ENCODE measurements at places on chromosomes 7 and 10.

DNA sequence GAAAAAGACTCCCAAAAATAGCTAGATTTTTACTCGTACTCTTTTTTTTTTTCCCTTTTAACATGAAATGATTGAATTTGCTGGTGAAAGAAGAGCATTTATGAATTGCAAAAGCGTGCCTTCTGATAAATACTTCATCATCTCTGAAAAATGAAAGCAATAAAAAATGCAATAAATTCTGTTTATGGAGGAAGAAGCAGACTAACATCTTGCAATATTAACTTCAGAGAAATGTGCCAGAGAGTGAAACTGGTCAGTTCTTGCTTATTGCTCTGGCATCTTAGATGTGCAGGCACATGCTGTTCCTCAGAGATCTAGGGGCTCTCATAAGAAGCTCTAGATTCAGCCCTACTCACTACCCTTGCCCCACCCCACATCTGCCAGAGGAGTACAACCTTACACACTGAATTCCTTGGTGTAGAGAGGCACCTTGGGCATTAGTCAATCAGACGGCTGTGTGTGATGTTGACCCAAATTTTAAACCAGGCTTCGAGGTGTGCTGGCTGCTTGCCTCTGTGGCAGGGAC, 891.1 kb upstream of the GHITM start:
- DNase-seq: no peak

- no peak for DNase-seq
These were observed 1.2 kb upstream of the SDHAF3 start for GRCh38 chr7:97116308-97116707.

- no peak for DNase-seq
These were observed 13.2 kb upstream of the MALSU1 start for GRCh38 chr7:23285657-23286646.

DNA sequence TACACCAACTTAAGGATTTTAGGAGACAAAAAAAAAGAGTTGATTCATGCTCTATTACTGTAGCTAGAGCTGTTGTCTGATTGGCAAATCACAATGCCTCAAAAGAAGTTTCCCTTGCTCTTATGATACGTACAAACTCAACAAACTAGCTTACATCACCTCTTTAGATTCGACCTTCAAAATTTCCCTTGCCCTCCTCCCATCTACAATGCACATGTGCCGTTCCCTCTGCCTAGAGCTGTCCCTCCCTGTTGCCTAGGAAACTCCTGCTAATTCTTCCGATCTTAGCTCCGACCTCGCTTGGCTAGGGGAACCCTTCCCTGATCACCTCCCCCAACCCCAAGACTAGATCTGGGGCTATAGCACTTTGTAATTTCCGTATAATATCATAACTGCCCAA, 55.4 kb downstream of the MAP3K8 start:
- no peak for DNase-seq

- no peak for DNase-seq
These were observed 38.2 kb downstream of the WDR37 start for GRCh38 chr10:1094112-1095057.

DNA sequence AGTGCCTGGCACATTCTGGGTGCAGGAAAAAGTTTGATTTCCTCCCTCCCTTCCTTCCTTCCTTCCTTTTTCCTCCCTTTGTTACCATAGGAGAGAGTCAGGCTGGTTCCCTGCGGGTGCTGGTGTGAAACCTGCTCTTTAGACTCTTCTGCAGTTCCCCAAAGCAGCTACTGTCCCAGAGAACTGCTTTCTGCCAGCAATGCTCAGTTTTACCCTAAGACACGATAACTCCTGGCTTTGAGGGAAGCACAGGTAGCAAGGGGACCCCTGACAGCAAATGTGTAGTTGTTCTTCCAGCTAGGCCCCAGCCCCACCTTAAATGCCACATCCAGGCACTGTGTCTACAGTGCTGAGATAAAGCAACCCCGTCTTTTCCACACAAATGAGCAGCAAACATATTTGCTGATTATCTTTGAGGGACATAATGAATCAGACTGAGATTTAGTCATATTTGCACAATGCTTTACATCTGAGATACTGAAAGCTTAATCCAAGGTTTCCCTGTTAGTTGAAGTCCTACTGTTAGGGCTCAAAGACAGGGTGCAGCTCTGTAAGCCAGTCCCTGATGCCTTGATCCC, 55.5 kb downstream of the MET start:
- no peak for DNase-seq

DNA sequence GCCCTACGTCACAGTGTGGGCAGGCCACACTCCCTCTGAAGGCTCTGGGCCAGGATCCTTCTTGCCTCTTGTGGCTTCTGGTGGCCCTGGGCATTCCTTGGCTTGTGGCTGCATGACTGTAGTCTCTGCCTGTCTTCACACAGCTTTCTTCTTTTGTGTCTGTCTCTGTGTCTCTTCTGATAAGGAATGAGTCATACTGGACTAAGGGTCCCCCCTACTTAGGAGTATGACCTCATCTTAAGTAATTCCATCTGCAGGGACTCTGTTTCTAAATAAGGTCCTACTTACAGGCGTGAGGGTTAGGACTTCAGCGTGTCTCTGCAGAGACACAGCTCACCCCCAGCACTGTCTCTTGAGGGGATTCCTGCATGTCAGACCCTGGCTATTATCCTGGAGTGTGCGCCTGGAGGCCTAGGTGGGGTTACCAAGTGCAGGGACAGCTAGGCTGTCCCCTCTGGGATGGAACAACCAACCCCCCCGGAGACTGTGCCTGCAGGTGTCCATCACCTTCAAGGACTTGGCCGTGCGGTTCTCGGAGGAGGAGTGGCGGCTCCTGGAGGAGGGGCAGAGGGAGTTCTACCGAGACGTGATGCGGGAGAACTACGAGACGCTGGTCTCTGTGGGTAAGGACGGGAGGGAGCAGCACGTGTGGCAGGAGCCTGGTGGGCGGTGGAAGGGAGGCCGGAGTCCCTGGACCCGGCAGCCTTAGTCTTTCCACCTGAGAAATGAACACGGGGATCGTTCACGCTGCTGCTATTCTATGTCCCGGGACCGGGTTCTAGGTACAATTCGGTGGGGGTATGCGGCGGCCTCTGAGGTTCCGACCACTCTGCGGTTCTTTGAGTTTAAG, 54.1 kb downstream of the ZNF467 start:
- DNase-seq: no peak

Measured in activated CD4-positive, alpha-beta T cell treated with anti-CD3 and anti-CD28 coated beads for 1 hour (primary cell).